ENCODE measurements at places on chromosomes 3 and 15.

- no peak for DNase-seq
These were observed 20.9 kb downstream of the PSTPIP1 start for GRCh38 chr15:77015646-77016320.

- no peak for DNase-seq
These were observed 63.0 kb downstream of the VPS8 start for GRCh38 chr3:184874709-184875644.

- DNase-seq: no peak
These were observed 35.4 kb upstream of the TSC22D2 start for GRCh38 chr3:150372722-150373121.

GRCh38 chr3:75341324-75342067 lies 322.6 kb upstream of the FRG2C start:
- DNase-seq: no peak
